ENCODE measurements at places on chromosomes 12 and 14.

DNA sequence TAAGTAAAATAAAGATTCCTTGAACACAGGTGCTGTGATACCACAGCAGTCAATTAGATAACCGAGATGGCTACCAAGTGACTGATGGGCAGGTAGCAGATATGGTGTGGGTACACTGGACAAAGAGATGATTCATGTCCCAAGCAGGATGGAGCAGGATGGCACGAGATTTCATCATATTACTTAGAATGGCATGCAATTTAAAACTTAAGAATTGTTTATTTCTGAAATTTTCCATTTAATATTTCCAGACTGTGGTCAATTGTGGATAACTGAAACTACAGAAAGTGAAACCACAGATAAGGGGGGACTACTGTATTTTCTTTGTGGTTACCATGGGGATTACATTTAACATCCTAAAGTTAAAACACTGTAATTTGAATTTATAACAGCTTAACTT lies 7.5 kb upstream of the ZFP36L1 start:
- no peak for DNase-seq

GRCh38 chr14:72606879-72607278 lies 287.0 kb downstream of the DPF3 start:
- DNase-seq: no peak

DNA sequence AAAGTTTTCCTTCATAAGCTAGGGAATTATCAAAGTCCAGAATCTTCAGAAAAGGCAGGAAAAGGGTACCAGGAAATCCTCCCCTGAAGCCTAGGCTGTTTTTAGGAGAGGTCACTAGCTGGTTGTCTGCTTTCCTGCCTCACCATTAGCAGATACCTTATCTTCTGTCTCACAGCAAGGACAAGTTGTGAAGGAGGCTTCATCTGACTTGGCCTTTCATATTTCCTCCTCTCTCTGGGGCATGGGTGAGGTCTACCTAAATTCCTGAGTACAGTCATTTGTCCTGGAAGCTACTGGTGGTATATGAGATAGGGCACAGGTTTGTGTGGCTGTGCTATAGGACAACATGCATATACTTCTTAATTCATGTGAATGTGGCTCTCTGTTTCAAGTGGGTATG lies 2.3 kb downstream of the FOXJ2 start:
- no peak for DNase-seq

DNA sequence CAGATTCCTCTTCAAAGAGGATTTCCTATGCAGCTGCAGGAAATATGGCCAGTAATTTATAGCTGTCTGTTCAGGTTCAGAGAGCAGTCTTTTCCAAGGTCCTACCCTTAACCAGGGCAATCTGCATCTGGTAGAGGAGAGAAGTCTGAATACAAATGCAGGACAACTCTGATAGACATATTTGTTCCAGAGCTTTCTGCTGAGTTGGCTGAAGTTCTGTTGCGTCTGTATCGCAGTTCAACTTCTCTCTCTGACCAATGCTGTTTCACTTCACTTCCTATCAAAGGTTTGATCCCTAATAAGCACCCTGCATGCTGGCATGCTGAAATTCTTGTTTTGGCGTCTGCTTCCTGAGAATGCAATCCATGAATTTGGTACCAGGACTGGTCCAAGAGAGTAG lies 14.0 kb upstream of the CCDC91 start:
- DNase-seq: no peak

- no peak for DNase-seq
Measured at GRCh38 chr12:132416121-132416673, 73.8 kb upstream of the FBRSL1 start.

- DNase-seq: no peak
Measured at GRCh38 chr12:122501489-122501989, 807 bp upstream of the ZCCHC8 start.

Measured in astrocyte (in vitro differentiated cells and primary cell).